ENCODE measurements at places on chromosomes 12 and 14.

DNA sequence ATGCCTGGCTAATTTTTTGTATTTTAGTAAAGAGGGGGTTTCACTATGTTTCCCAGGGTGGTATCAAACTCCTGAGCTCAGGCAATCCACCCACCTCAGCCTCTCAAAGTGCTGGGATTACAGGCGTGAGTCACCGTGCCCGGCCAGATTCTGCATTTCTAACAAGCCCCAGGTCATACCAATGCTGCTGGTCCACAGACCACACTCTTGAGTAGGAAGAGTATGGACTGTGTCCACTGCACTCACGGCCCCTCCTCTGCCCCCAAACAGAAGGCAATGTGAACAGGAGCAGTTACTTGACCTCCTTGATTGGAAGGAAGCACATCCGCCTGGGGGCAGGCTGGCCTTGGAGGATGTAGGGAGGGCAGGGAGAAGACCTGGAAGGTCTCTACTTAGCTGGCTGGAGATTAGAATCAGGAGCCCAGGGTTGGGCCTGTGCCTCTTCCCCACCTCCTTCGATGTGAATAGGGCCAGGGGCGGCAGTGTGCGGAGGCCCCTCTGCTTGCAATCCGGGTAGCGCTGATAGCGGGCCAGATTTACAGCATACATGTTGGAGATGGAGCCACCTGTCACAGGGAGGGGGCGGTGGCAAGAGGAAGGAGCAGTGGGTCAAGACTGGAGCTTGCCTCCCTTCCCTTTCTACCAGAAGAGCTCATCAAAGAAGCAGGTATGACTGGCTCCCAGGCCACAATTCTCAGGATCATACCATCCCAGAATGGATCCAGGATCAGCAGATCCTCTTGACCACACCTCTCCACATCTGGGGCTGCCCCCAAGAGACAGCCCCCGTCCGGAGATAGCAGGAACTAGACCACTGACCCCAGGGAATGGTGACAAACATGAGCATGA, 9.4 kb upstream of the ZNF740 start:
- DNase-seq = no peak

- DNase-seq = no peak
Measured at GRCh38 chr12:10672231-10672868, 1.5 kb downstream of the STYK1 start.

GRCh38 chr12:109878749-109879148, 1.6 kb downstream of the GLTP start:
- no peak for DNase-seq

GRCh38 chr12:52382854-52383253, 2.6 kb downstream of the KRT84 start:
- no peak for DNase-seq

DNA sequence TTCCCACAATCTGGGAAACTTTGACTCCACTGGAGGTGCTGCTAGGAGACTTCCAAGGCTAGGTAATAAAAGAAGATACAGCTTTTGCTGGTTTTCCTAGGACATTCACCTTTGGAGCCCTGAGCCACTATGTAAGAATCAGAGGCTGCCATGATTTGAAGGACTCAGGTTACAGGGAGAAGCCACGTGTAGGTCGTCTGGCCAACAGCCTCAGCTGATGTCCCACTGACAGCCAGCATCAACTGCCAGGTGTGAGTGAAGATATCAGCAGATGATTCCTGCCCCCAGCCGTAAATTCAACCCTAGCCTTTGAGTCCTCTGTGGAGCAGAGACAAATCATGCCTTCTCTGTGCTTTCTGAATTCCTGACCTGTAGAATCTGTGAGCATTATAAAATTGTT, 27.0 kb downstream of the SMOC1 start:
- no peak for DNase-seq

DNA sequence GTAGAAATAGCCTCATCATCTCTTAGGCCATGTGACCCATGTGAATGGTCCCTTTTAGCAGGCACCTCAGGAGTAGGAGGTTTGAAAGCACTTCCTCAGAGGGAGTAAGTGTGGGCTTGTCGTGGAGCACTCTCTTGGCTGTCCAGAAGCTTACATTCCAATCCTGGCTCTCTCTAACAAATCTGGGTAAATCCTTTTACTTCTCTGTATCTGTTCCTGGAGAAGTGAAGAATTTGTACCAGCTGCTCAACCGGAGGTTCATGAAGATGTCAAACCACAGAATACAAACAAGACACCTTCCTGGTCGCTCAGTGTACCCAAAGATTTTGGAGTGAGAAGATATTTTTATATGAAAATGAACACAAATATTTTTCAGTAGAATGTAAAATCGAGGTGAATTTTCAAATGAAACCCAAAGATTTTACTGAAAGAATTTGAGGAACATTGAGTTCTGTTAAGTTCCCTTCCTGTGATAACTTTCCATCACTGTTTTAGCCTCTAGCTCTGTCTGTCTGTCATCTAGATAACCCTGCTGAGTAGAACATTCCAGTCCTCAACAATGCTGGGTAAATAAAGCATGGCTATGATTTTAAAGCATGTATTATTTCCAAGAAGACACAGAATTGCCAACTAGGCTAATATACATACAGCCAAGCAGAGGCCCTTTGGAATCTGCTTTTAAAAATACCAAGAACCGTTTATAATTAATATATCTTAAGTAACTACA, 263.9 kb upstream of the RGS6 start:
- no peak for DNase-seq

GRCh38 chr12:94686834-94687628, 36.7 kb upstream of the TMCC3 start:
- DNase-seq = no peak

GRCh38 chr12:95687937-95688336, 102.6 kb downstream of the NTN4 start:
- no peak for DNase-seq

GRCh38 chr14:35855876-35856481, 29.8 kb downstream of the BRMS1L start:
- DNase-seq = no peak

GRCh38 chr12:97160277-97160676, 253.2 kb downstream of the NEDD1 start:
- no peak for DNase-seq

GRCh38 chr12:46555406-46555852, 182.9 kb upstream of the SLC38A2 start:
- DNase-seq = peak; percentile 61

- DNase-seq = no peak
Measured at GRCh38 chr14:61891810-61892209, 129.6 kb downstream of the SNAPC1 start.

- DNase-seq = peak; percentile 33
Measured at GRCh38 chr14:57480051-57480450, 13.6 kb downstream of the CCDC198 start.

- DNase-seq = no peak
Measured at GRCh38 chr12:71431991-71432390, 7.6 kb upstream of the LGR5 start.

DNA sequence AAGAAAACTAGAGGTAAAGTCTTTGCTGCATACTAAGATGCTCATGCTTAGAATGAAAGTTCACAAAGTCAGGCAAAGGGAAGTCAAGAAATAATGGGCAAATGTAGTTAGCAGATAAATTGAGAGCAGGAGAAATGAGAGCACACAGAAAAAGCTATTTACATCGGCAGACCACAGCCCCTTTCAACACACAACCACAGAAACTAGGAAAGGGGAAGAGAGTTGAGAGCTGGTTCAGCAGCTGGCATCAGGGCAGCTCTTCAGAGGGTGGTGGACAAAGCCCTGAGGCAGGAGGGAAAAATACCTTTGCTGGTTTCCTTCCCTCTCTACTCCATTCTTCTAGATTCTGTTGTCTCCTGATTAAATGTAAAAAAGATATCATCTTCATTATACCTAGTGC, 95.4 kb upstream of the ANO4 start:
- DNase-seq = no peak

DNA sequence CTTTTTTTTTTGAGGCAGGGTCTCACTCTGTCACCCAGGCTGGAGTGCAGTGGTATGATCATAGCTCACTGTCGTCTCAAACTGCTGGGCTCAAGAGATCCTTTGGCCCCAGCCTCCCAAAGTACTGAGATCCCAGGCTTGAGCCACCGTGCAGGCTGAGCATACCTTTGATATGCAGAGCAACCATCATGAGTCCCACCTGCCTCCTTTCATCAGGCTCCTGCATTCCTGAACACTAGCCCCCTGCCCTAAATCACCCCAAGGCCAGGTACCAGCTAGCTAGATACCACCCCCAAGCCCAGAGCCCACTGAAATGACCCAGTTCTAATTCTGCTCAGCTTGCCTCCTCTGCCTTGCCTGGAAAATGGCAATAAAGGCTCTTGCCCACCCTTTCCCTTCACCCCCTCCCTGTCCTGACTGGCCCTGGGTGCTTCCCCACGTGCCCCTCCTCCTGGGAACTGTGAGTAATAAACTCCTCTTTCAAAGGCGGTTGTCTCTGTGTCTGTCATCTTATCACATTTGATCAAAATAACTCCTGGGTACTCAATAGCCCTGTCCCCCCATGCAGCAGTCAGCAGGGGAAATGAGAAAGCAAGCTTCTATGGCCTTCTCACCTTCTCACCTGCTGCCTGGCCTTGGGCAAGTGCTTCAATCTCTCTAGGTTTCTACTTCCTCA, 6.4 kb upstream of the BRF1 start:
- no peak for DNase-seq

DNA sequence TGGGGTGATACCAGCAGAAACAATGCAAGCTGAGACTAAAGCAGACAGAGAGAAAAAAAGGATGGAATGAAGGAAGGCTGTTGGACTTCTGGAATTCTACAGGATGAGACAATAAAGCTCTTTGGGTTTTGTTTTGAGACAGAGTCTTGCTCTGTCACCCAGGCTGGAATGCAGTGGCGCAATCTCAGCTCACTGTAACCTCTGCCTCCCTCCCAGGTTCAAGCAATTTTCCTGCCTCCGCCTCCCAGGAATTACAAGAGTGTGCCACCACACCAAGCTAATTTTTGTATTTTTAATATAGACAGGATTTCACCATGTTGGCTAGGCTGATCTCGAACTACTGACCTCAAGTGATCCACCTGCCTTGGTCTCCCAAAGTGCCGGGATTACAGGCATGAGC, 115.4 kb downstream of the EXOC5 start:
- DNase-seq = no peak

- DNase-seq = peak; percentile 39
Measured at GRCh38 chr12:4518106-4518728, 20.5 kb upstream of the RAD51AP1 start.
